Activated CD8-positive, alpha-beta memory T cell treated with anti-CD3 and anti-CD28 coated beads for 36 hours (primary cell): ENCODE measurements at places on chromosomes 4 and X. TPM values are rescaled to one million over a fixed set of nuclear protein-coding genes. Genes with fewer than 3 reads are reported as not detected.

FAM193A gene
- 21.4 TPM for total RNA-seq

ADH4 gene
- not detected for total RNA-seq

CXCL6 gene
- not detected for total RNA-seq

SPATA4 gene
- total RNA-seq = not detected

NPNT gene
- total RNA-seq = not detected

USP51 gene
- 1.6 TPM for total RNA-seq

ENOX2 gene
- total RNA-seq = 15.2 TPM

RNF128 gene
- not detected for total RNA-seq

SPP1 gene
- total RNA-seq = not detected

CLDN22 gene
- not detected for total RNA-seq

FAM47A gene
- total RNA-seq = not detected

CD99L2 gene
- total RNA-seq = 12.6 TPM

LAP3 gene
- 91.0 TPM for total RNA-seq

HELT gene
- total RNA-seq = not detected
